Type B pancreatic cell (in vitro differentiated cells): ENCODE measurements at places on chromosomes 2 and 18. TPM values are rescaled to one million over a fixed set of nuclear protein-coding genes. Genes with fewer than 3 reads are reported as not detected.

DNA sequence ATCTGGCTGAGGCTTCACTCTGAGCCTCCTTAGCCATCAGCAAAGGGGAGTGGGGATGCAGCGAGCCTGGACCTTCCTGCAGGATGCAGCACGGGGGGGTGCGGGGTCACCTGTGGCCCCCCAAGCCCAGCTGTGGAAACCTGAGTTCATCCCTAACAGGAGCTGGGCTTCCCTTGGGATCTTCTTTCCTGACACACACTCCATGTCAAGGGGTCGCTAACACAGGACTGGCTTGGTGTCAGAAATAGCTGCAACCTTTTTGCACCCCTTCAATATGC lies 174.7 kb downstream of the RTP5 start:
- DNase-seq, result no peak

DNA sequence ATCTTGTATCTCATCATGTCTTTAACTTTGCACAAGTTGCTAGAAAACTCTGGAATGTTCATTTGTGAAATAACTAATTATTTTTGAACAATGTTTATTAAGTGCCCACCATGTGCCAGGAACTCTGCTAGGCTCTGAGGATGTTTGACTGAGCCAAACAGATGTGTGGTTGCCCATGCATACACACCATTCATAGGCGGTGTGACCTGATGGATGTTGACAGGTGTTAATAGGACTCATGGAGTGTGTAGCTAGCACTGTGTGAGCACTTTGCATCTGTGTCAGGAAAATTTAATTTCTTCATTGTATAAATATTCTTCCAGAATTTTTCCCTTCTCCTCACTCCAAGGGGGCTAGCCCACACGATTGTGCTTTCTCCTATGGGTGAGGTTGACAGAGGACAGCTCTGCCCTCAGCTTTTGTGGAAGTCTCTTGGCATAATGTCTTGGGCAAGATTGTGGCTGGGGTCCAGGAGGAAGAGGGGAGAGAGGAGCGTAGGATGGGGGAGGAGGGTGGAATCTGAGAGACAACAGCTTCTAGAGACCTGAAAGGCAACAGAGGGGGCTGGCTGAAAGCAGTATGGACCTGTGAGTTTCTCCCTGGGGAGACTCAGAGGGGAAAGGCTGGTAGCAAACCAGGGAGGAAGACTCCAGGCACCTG lies 214.6 kb upstream of the CXCR4 start:
- no peak for DNase-seq

DNA sequence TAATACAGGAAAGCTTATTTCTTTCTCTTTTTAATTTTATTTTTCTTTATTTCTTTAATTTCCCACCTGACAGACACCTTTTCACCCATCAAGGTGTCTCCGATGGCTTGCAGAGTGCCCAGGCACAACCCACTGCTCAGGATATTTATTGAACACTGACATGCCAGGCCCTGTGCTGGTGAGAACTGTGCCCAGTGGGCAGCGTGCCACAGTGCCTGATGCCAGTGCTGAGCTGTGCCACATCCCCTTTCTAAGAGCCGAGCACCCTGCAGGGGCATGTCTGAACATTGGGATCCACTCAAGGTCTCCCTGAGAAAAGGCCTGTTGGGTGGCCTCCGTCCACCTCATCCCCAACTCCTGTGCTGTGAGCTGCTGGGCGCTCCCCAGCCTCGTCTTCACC lies 158.6 kb upstream of the RAB6C start:
- DNase-seq, result no peak

DNA sequence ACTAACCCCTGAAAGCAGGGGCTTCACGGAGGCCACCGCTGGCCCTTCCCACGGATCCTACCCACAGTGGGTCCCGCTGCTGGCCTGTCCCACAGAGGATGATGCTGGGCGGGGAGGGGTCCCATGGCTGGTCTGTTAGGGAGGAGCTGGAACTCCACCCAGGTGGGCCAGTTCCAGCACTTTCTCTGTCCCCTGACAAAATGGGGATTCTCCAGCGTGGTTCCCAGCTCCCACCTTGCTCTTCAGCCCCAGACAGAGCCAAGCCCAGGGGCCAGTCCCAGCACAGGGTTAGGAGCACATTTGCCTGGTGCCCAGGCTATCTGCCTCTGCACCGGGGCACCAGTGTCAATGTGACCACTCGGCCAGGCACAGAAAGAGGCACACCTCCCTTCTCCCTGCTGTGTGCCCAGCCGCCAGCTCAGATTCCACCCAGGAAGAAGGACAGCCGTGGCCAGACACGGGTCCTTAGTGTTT lies 50.0 kb downstream of the ANKMY1 start:
- DNase-seq, result no peak

DNA sequence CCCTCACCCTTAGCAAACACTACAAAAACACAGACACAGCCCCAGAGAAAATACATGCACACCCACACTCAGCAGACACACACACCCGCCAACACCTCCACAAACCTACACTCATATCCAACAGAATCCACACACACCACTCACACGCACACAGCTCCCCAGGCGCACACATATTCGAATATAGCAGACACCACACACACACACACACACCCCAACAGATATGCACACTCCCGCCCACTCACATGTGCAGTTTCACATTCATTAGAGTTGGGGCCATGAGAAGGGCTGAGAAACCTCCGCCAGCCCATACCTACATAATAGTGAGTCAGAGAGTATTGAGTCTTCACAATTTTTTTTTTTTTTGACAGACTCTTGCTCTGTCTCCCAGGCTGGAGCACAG lies 29.4 kb upstream of the NOTO start:
- no peak for DNase-seq

DNA sequence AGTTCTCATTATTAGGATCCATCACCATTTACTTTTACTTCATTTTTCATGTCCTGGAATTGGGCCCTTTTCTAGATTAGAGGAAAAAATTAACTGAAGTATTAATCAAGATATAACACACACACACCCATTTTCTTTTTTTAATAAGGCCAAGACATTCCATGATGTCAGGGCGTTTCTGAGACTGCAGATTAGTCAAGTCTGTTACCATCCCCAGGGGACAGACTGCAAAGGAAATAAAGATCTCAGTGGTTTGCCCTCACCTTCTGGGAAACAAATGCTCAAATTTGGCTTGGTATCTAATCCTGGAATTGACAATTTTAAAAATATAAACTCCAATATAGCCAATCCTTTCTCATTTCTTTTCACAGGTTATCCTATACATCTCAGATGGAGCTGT lies 27.4 kb downstream of the RMP24 start:
- no peak for DNase-seq

- no peak for DNase-seq
These were observed 102.4 kb downstream of the VAPA start for GRCh38 chr18:10015941-10016819.

The NCKAP1 gene
- 104 and 131 TPM in 2 replicates for total RNA-seq

The FHOD3 gene
- 3.8 and 5.3 TPM in 2 replicates for total RNA-seq

The SAG gene
- total RNA-seq, result 0.43 TPM in 1 of 2 replicates, not detected in the other

The CMPK2 gene
- total RNA-seq, result 4.4 and 7.2 TPM in 2 replicates

The ASTL gene
- 0.93 TPM in 1 of 2 replicates, not detected in the other for total RNA-seq

The INO80D gene
- 20.4 and 21.0 TPM in 2 replicates for total RNA-seq

The SH3RF3 gene
- total RNA-seq, result 2.5 and 13.9 TPM in 2 replicates

The ARL6IP6 gene
- total RNA-seq, result 20.8 and 26.6 TPM in 2 replicates
